ENCODE measurements at places on chromosomes 2 and 18.
A peak's percentile ranks its signal among the peaks of the same experiment; 100 is the strongest.

DNA sequence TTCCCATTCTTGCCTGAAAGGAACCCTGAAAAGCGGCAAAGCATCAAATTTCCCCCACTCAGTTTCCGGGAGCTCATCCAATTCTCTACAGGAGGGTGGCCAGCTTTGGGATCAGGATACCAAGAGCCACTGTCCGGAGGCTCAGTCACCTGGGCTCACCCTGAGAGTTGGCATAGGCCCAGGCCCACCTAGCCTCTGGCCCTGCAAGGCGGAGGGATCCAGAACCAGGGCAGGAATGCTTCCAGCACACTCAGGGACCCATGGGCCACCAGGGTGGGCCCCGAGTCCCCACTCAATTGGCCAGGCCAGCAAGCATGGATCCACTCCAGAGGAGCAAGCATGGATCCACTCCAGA lies 432.9 kb upstream of the MYT1L start:
- DNase-seq = peak; percentile 89

GRCh38 chr2:145288650-145289496 lies 769.0 kb upstream of the ZEB2 start:
- DNase-seq = no peak

- DNase-seq = no peak
Observed at GRCh38 chr2:238509151-238509835, 82.6 kb downstream of the ASB1 start.

DNA sequence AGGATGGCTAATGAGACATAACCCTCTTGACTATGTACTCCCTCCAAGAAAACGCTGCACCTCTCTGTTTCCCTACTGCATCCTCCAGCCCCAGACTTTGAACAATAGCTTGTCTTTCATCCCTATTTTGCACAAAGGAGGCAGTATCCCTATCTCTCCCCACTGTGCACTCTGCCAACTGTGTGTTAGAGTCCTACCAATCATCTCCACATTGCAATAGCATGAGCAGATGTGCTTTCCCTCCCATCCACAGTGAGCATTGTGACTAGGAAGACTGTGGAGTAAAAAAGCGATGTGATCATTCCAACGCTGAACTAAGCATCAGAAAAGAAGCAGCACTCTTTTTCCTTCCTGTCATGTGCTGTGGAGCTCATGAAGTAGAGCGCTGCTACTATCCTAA lies 206.3 kb upstream of the GULP1 start:
- DNase-seq = no peak

GRCh38 chr18:66344227-66344626 lies 259.7 kb downstream of the CDH19 start:
- peak; percentile 97 for DNase-seq

DNA sequence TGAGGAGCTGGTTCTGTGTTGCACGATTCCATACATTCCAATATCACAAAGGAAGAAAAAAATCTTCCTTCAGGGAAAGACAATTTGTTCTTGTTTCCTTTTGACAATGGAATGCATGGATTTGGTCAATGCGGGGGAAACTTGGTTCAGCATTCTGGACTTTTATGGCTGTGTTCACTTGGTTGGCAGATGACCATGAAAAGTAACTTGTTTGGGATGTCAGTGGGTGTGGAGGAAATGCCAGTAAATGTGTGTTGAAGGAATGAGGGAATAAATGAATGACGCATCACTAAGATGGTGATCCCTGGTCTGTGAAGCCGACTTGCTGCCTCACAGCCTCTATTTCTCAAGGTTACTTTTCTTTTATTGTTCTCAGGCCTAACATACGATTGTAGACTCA lies 53.7 kb downstream of the THUMPD2 start:
- no peak for DNase-seq

- no peak for DNase-seq
Observed at GRCh38 chr2:25409044-25409443, 67.3 kb upstream of the DNMT3A start.

- no peak for DNase-seq
Observed at GRCh38 chr18:42174909-42175308, 219.9 kb downstream of the PIK3C3 start.

DNA sequence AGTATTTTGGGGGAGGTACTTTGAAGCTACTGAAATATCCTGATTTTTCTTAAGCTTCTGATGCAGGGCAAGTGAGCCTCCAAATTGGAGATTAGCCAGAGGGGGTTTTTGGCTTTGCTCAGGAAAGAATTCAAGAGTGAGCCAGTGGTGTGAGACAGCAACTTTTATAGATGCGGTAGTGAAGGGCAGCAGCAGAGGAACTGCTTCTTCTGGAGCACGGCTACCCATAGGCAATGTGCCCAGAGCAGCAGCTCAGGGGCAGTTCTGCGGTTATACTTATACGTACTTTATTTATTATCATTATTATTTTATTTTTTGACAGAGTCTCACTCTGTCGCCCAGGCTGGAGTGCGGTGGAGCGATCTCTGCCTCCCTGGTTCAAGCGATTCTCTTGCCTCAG lies 19.8 kb upstream of the NT5DC4 start:
- DNase-seq = no peak

DNA sequence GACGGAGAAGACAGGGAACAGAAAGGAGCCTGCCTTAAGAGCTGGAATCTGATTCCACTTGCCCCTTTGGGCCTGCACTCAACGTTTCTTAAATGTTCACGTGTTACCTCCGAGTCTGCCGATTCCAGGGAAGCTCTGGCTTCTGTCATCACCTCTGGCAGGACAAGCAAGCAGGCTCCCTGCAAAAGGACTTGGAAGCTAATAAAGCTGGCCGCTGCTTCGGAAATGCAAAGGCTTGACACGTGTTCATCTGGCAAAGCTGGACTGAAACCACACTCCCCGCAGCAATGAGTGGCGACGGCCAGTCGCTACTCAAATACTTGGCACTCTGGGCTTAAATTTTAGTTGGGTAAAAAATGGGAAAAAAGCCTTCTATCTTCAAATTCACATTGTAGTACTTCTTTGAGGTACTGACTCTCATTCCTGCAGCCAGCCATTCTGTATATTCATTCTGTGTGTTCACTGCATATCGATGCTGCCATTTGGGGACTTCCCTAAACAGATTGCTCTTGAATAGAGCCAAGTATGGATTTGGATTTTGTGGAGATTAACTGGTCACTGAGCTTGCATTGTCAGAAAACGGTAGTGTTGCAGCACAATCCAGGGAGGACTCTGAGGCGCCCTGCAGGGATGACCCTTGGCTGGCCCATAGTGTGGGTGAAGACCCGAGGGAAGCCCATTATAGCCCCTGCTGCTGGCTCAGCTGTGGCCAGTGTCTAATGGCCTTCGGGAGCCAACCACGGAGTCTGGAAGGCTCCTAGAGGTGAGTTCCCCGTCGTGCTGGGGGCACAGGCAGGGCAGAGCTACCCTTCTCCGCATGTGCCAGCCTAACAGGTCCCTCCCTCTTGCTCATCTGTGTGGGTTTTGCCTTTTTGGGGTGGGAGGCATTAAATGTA lies 231.5 kb downstream of the PRKCE start:
- no peak for DNase-seq

DNA sequence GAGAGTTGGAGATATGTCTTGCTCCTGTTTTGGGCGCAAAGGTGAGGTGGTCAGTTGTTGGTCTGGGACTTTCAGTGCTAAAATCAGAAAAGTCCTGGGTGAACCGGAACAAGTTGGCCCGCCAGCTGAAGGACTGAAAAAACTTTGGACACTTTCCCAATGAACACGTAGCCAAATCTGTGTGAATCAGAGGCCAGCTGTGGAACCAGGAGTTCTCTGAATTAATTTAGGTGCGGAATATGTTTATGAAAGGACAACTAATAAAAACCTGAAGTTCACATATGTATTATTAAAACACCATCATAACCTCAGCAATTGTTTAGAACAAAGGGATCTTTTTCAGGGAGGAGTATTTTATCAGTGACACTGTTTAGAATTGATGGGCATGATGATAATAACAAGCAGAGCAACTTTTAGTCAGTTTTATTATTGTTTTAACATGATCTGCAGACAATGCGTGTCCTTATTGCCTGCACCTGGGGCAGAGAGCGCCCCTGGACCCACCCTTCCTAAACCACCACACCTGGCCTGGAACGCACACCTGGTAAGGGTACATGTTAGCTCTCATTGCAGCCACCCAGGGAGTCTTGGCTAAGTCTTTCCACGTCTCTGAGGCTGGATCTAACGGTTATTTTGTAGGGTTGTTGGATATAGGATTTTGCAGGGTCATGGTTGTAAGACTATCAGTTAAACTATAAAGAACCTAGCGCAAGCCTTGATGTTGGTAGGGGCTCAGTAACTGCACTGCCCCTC lies 9.9 kb upstream of the ODC1 start:
- DNase-seq = no peak

DNA sequence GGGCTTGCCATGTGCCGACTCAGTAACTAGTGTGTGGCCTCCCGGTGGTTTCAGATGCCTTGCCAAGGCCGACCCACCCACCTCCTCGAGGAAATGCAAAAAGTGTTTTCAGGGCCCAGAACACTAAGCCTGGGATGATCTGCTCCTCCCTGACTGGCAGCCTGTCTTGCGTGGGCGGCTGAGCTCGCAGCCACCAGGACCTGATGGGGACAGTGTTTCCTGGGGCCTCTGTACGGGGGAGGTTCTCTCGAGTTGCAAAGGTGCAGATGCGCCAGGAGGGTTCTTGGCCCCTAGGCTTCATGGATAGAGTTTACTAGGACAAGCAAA lies 85.2 kb downstream of the GLI2 start:
- peak; percentile 51 for DNase-seq

DNA sequence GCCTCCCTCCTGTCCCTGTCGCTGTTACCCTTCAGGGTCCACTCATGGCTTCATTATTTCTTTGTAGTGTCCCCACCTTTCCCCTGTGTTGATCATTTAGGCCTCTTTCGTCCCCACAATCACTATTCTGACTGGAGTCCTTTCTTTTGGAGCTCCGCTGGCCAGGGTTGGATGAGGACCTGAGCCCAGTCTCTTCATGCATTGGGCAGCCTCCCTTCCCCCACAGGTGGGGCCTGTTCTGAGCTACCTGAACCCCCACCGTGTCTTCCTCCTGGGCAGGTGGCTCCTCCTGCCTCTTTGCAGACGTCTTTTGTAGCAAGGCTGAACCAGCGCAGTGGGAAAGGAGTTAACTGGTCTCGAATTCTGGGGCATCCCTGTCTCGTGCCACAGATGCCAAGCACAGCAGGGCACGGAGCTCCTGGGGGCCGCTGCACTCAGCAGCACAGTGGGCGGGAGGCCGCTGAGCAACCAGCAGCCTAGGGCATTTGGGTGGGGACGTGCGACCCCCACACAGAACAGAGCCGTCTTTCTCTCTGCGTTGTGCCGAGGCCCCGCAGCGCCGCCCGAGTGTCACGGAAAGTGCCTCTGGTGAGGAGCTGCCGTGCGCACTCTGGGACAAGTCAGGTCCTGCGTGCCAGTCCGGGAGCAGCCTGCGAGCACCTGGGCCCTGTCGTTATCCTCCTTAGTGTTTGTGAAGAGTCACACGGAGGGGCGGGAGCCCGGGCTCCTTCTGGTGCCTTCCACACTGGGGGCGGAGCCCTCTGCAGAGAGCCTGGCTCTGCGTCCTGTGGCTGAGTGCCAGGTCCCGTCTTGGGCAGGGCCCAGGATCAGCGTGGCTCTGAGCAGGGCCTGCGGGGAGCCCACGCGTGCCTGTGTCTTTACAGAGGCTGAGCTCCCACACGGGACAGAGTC lies 130.1 kb downstream of the NFATC1 start:
- DNase-seq = peak; percentile 84

- DNase-seq = peak; percentile 6
Observed at GRCh38 chr2:13193900-13194299, 477.2 kb downstream of the TRIB2 start.

DNA sequence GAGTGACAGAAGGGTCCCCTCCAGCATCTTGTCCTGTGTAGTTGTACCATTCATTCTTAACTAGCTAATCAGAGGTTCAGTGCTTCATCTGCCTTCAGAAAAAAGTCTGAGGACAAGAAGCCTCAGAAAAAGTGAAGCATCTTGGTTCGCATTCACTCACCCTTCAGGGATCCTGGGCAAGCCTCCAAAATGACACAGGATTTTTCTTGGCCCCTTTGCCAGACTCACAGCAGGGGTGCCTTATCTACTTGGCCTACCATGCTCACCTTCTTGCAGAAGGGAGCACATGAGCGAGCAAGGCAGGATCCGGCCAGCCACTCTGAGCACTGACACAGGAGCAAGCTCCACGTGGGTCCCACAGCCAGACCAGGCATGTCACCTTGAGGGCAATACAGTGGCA lies 43.1 kb upstream of the XDH start:
- no peak for DNase-seq

DNA sequence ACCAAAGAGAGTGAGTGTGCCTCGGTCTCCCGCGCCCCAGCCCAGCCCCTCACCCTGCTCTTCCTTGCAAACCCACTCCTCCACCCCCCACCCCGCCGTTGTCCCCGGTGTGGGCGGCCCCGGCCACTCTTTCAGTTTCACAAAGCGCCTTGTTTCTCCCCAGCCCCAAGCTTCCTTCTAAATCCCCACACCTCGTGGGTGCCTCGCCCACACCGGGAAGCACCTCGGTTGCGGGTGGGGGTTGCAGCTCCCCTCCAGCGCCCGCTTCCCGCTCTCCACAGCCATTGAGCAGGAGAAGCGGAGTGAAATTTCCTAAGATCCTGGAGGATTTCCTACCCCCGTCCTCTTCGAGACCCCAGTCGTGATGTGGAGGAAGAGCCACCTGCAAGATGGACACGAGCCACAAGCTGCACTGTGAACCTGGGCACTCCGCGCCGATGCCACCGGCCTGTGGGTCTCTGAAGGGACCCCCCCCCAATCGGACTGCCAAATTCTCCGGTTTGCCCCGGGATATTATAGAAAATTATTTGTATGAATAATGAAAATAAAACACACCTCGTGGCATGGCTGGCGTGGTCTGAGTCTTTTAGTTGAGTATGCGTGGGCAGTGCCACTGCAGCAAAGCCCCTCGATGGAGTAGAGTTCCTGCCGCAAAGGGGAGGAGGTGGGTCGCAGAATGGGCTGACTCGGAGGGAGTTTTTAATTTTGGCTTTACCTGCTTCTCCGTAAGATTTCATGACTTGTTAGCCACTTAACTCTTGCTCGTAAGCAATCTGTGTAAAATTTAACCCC lies 848 bp downstream of the TMSB10 start:
- DNase-seq = no peak

- DNase-seq = no peak
Observed at GRCh38 chr2:226295123-226295522, 504.5 kb downstream of the IRS1 start.

DNA sequence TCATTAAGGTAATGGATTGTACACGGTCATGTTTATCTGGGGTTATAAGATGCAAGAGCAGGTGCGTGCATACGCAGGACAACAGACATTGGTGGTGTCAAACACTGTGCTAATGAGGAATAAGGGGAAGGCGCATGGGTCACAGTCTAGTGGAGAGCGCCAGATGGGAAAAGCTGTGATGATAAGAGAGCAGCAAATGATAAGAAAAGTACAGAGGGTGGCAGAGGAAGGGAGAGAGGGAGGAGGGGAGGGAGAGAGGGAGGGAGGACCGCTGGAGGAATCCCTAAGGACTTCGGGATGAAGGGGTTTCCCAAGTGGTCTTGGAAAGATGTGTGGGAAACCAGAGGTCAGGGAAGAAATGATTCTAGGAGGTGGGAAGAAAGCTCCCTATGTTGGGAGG lies 2.9 kb downstream of the TNFRSF11A start:
- no peak for DNase-seq

DNA sequence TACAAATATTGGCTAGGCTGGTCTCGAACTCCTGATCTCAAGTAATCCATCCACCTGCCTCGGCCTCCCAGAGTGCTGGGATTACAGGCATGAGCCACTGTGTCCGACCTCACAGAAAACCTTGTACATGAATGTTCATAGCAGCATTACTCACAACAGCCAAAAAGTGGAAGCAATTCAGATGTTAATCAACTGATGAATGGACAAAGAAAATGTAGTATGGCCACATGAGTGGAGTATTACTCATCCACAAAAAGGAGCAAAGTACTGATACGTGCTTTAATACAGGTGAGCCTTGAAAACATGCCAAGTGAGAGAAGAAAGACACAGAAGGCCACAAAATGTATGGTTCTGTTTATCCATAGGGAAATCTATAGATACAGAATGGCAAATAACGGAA lies 20.6 kb downstream of the CEP192 start:
- no peak for DNase-seq
